Right atrium auricular region (tissue), 2 donors: ENCODE measurements at places on chromosomes 12 and 14.

- no peak for DNase-seq
These were observed 5.2 kb upstream of the VDR start for GRCh38 chr12:47909839-47910465.

DNA sequence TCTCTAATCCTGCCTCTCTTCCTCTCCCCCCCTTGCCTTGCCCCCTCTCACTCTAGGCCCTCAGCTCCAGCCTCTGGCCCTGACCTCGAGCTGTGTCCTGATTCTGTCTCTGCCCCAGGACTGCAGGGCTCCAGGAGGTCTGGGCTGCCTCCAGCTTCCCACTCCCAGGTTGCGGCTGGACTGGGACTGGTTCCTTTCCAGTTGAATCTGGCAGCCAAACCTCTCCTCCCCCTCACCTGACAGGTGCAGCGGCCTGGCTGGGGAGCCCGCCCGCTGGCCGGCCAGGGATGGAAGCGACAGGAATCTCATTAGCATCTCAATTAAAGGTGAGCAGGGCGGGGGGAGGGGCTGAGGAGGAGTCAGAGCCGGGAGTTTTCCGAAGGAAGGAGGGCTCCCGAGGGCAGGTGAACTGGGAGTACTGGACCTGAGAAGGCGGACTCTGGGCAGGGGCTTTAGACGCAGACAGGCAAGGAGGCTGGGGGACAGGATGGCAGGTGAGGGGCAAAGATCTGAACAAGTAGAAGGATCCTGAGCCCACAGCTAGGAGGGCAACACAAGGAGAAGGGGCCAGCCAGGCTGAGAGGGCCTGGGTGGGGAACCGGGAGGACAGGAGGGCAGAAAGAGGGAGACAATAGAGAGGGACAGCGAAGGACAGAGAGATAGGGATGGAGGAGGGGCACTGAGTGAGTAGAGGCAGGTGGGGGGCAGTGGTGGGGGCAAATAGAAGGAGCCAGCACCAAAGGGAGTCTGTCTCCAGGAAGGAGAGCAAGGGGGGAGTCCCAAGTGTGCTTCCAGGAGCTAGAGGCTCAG, at the start of gene SCNN1A:
Gene SCNN1A, minus strand, starts transcription at position 295 of the 810 bp plus-strand sequence. CDS start 780 bp downstream, outside the sequence.
- DNase-seq, result no peak

DNA sequence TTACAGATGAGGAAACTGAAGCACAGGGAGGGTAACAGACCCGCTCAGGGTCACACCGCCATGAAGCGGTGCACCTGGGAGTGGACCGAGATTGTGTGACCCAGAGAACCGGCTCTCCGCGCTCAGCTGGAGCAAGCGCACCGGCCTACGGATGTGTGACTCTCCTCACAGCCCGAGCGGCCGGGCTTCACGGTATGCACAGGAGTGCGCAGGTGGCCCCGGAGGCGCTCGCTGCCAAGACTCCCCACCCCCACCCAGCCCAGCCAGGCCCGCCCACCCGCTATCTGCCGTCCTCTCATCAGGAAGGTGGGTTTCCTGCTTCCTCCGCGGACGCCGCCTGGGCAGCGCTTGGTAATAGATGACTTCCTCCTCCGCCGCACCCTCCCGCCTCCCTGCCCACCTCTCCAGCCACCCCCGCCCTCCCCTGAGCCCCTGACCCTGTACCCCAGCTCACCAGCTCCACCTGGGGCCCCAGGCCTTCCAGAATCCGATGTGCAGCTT, 110.7 kb downstream of the NCOR2 start:
- no peak for DNase-seq

DNA sequence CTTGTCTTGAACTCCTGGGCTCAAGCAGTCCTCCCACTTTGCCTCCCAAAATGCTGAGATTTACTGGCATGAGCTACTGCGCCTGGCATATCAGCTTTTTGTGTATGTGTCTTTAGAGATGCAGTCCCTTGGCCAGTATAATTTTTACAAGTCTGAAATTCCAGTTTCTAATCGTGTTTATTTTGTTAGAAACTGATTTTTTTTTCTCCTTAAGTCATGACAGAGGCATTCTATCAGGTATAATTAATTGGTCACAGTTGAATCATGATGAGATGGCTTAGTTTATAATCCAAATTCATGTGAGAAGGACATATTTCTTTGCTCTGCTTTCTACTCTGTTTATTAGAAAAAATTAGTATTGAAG, 98.9 kb downstream of the PCNX1 start:
- DNase-seq, result no peak

GRCh38 chr14:34593740-34594375, 36.1 kb downstream of the SNX6 start:
- DNase-seq, result no peak

- DNase-seq, result no peak
These were observed 18.2 kb downstream of the BICDL1 start for GRCh38 chr12:120007272-120007671.

- no peak for DNase-seq
These were observed 8.5 kb upstream of the RFLNA start for GRCh38 chr12:124286414-124286813.

DNA sequence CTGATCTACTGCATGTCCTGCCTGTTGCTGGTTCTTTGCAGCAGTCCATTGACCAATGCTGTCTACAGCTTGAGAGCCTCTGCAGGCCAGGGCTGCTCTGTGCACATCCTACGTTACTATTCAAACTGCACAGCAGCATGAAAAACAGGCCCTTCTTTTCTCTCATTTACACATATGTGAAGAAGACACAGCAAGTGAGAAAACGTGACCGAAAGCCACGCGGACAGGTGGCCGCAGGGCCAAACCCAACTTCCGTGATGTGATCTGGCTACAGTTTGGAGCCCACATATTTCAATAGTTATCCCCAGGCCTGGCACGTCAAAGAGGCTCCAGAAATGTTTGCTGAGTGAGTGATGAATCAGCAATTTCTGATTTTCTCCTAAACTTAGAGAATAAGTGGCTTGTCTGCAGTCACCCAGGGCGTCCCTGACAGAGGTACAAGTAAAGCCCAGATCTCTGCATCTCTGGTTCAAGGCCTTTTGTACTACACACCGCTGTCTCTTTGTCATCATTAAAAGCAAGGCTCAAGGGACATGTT, 17.9 kb upstream of the TCL1B start:
- no peak for DNase-seq

GRCh38 chr14:80536456-80536855, 325.2 kb upstream of the DIO2 start:
- DNase-seq, result no peak

DNA sequence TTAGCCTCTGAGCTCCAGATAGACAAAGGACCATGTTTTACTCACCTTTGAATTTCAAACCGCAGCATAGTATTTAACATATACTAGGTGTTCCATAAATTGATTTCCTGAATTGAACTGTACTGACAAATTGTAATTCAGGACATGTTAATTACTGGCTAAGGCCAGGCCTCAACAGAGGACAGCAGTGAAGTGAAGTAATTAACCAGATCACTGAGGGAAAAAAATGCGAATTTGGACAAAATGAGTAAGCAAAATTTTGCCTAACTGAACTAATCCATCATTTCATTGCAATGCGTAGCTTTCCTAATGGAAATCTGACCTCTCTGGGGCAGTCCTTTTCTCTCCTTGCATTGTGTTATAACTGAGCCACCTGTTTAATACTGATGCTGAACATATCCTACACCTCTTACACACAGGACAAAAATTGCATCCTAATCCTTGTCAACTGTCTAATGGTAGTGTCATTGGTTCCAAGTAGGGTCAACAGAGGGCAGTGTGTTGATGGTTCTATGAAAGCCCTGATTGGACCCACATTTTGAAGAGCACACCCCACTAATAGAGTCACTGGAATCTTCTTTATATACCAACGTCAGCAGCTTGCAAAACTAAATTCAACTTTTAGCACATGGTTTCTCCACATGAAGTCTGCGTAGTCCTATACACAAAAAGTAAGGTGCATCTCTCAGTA, 148.4 kb downstream of the SLC25A21 start:
- no peak for DNase-seq

GRCh38 chr14:91545204-91545603, 35.1 kb upstream of the PPP4R3A start:
- DNase-seq, result no peak

GRCh38 chr12:13652105-13652504, 329.3 kb downstream of the GRIN2B start:
- DNase-seq, result no peak

DNA sequence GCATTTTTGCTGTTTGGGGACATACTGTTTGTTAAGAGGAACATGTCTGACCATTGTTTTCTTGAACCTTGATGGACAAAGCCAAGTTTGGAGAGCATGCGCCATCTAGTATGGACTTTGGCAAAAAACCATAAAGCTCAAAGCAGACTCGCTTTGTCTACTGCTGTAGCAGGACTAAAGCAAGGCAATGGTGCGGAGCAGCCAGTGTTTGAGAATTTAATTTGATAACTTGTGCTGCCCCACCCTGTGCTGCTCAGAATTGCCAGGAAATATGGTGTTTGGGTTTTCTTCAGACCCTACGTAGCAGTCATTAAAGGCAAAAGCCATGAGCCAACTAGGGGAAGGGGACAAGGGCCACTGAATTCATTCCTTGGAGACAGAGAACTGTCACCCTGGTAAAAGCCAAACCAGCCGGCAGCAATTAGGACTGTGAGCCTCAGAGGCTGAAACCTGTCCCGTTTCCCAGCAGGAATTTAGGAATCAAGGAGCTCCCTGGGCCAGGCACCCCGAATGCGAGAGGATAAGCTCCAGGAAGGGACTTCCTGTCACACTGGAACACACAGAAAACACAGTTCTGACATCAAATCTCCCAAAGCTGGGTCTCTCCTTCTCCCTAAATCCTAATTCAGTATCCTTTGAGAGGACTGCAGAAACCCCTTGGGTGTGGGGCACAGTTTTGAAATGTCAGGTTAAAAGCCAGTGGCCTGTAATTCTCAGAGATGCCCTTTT, 1.1 kb downstream of the AVIL start:
- DNase-seq, result no peak

DNA sequence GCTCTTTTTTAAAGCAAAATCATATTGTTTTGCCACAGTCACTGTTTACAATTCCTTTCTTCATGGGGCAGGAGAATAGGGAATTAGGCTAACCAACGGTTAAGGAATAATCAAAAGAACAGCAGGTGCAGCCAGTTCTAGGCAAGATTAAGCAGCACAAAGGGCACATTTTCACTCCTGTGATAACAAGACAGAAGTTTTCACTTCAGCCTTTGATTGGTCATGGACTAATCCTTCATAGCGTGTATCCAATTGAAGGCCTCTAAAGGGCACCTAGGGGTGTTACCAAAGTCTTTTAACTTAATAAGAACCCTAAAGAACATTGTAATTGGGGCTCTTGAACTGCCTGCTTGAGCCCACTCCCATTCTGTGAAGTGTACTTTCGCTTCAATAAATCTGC, 206.9 kb upstream of the AMIGO2 start:
- DNase-seq, result no peak
